D721Med (cell line): ENCODE measurements at places on chromosomes 5 and 9.

GRCh38 chr9:126448136-126448535 is 121.5 kb downstream of the MVB12B start:
- no peak for DNase-seq

GRCh38 chr9:92133949-92134604 is 18.9 kb upstream of the SPTLC1 start:
- peak; percentile 85 for DNase-seq

DNA sequence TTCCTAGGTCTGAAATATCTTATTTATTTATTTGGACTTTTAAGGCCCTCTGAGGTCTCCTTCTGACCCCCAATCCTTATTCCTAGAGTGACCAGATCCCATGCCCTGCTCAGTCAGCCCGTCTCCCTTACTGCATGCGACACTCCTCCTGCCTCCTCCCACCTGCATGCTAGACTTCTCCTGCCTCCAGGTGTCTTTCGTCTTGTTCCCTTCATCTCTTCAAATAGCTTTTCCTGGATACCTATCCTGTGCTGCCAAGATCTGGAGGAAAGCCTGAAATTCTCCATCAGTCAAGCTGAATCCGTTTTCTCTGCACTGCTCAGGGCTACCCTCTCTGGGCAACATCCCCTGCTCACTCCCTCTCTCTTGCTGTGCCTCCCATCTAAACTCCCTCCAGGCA is 81.0 kb downstream of the PRDM6 start:
- DNase-seq = no peak

- DNase-seq = no peak
These were observed 101.3 kb downstream of the FBN2 start for GRCh38 chr5:128436749-128437188.

GRCh38 chr9:123964761-123965160 is 34.8 kb upstream of the DENND1A start:
- no peak for DNase-seq

- DNase-seq = no peak
These were observed 904 bp downstream of the RPL12 start for GRCh38 chr9:127450243-127450760.

DNA sequence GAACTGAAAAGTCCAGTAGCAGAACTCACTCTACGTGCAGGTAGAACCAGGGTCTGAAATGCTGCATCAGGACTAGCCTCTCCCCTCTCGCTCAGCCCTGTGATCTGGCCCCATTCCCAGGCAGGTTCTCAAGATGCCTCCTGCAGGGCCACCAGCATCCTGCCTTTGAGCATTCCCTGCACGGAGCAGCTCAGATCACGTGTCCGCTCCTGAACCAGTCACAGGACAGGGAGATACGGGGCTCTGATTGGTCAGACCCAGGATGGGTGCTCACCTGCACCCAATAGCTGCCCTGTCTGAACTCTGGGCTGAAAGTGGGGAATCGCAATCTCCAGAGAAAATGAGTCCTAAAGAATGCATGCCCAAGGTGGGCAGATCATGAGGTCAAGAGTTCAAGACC is 50.8 kb downstream of the NEURL1B start:
- no peak for DNase-seq

DNA sequence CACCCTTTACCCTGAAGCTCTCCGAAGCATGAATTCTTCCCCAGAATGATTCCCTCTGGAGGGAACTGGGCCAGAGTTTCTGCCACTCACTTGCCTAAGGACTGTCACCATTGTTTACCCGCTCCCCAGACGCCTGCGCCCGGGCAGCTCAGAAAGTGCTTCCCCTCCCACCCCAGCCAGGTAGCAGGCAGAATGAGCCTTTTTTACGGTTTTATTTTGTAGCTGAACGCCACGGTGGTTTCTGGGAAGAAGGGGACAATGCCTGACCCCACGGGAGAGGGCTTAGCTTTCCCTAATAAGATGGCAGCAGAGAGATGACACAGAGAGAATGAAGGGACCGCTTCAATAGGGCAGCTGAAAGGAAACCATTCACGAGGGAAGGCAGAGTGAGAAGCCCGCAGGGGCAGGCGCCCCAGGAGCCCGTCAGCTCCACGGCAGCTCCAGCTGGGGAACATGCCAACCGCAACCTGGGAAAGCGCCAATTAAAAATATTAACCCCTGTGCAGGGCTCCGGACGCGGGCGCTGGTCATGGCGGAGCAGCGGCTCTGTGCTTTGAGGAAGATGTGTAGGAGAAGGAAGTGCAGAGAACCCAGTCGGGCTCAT is 20.4 kb upstream of the NTNG2 start:
- no peak for DNase-seq

- DNase-seq = no peak
These were observed 121.5 kb downstream of the MAST4 start for GRCh38 chr5:66717455-66718373.

- no peak for DNase-seq
These were observed 172.7 kb upstream of the RIOK2 start for GRCh38 chr5:97355775-97356174.

DNA sequence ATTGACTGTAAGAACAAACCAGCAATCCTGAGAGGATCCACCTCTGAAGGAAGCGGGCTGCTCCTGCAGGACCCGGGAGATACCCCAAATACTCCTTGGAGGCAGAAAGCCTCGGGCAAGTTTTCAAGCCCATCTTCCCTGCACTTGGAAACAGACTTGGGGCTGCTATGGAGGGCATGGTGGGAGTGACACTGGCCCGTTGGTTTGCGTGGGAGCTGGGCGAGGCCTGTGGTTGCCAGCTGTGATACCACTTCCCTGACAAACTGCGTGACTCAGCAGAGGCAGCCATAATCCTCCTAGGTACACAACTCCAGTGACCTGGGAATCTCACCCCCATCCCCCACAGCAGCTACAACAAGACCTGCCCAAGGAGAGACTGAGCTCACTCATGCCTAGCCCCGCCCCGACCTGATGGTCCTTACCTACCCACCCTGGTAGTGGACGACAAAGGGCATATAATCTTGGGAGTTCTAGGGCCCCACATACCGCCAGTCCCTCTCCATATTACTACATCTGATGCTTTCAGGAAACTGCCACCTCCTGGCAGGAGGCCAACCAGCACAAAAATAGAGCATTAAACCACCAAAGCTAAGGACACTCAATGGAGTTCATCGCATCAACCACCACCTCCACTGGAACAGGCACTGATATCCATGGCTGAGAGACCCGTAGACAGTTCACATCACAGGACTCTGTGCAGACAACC is 38.1 kb upstream of the VLDLR start:
- DNase-seq = no peak

DNA sequence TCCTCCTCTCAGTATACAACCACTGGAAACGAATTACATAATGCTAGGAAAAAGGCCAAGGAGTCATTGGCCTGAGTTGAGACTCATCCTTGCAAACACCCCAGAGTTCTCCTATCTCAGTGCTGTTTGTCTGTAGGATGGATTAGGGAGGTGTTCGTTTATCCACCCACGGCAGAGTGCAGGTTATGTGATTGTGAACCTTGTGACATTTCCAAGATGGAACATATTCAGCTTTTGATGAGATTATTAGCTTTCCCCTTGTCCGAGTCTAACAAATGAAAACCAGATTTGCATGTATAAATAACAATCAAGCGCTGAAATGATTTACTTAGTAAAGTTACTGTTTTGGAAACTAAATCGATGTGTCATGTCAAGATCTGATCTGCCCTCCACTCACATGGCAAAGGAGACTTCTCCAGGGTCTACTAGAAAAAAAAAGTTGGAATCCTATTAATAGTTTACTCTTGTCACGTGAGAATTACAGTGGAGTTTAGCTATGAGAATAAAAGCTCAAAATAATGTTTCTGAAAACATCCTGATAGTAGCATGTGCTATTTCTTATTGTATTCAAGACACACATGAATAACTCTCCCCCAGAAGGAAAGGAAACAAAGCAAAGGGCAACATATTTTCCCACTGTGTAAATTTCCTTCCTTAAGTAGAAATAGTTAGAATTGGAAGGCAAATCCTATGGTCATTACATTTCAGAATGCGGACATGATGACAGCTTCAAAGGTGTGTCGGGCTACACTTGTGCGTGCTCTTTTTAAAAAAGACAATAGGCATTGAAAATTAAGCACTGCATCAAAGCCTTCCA is 600.4 kb downstream of the EBF1 start:
- DNase-seq = no peak

- no peak for DNase-seq
These were observed 152.0 kb downstream of the GPBP1 start for GRCh38 chr5:57325678-57326397.
